Left ventricle myocardium superior (tissue), 1 donor: ENCODE measurements at places on chromosomes 16 and 17.

- DNase-seq, result peak; percentile 46
These were observed 26.6 kb downstream of the PIPOX start for GRCh38 chr17:29069526-29070041.

- DNase-seq, result no peak
These were observed 9.6 kb upstream of the PLEKHG4 start for GRCh38 chr16:67269766-67270165.

DNA sequence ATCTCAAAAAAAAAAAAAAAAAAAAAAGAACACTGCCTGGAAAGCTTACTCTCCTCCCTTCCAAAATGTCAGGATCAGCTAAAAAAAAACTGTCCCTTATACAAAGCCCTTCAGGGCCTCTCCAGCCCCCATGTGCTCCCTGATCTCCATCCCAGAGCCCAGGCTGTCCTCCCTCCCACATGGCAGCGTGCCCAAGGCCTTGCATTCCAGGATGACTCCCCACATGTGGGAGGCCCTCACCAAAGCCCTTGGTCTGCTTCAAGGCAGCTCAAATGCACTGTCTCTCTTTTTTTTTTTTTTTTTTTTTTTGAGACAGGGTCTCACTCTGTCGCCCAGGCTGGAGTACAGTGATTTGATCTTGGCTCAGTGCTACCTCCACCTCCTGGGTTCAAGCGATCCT, 2.3 kb downstream of the FDXR start:
- DNase-seq, result no peak

DNA sequence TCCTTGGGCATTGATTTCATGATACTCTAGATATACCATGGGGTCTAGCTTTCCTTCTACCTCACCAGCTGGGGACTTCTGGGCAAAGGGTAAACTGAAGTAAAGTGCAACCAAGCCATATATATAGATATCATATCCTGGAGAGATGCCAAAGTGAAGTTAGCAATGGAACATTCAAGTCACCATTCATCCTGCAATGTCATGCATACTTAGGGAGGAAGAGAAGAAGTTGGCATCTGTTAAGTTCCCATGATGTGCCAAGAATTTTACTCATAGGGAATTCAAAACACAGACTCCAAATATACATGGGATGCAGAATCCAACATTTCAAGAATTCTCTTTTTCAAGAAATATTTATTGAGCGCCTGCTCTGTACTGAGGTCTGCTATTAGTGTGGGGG, 399.8 kb downstream of the HS3ST4 start:
- no peak for DNase-seq

DNA sequence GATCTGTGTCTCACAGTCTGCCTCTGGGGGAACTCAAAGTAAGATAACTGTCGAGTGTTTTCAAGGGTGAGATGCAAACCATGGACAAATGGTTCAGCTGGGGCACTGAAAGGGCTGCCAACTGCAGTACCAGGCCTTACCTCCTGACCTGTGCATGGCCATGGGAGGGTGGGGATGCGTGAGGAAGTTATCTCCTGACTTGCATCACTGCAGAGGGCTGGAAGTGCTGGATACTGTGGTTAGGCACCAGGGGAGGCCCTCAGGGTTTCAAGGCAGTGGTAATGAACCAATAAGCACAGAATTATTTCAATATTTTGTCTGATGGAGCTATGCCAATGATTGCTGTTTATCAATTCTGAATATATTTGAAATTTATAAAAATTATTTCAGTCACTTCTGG, 159.2 kb downstream of the CYLD start:
- DNase-seq, result no peak

- no peak for DNase-seq
These were observed 5.9 kb downstream of the KRT14 start for GRCh38 chr17:41580687-41581365.

DNA sequence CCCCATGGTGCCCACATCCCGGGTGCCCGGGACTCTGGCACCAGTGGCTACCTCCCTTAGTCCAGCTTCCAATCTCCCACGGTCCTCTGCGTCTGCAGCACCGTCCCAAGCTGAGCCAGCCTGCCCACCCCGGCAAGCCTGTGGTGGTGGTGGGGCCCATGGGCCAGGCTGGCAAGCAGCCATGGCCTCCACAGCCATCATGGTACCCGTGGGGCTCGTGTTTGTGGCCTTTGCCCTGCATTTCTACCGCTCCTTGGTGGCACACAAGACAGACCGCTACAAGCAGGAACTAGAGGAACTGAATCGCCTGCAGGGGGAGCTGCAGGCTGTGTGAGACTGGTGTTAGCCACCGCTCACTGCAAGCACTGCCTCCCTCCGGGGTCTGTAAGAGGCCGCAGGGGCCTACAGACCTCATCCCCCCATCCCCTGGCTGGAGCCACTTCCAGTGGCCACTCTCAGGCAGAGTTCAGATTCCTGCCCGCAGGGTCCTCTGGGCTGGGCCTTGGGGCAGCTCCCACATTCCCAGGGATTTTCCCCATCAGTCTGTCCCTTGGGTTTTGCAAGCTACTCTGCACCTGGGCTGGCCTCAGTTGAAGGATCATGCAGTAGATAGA, 3.9 kb upstream of the SETD1A start:
- peak; percentile 74 for DNase-seq

- no peak for DNase-seq
These were observed 238.1 kb upstream of the CDH5 start for GRCh38 chr16:66128371-66128770.

DNA sequence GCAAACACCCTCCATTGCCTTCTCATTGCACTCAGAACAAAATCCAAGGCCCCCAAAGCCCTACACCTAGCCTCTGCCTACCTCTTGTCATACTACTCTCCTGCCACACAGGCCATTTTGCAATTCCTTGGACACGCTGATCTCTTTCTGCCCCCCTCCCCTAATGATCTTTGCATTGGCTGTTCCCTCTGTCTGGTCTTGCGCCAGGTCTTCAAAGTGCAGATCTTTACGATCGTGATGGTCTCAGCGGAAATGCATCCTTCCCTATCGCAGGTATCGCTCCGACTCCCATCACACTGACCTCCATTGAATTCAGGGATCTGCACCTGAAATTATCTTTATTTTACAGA, 777 bp upstream of the MOSMO start:
- no peak for DNase-seq
